Activated CD4-positive, alpha-beta T cell treated with anti-CD3 and anti-CD28 coated beads, Interleukin-2, Interleukin-4, amounts not matched to agents 100 ng/mL and 50 ng/mL, durations not matched to agents 16 hours and 8 hours (primary cell): ENCODE measurements at places on chromosomes 1 and 21.

DNA sequence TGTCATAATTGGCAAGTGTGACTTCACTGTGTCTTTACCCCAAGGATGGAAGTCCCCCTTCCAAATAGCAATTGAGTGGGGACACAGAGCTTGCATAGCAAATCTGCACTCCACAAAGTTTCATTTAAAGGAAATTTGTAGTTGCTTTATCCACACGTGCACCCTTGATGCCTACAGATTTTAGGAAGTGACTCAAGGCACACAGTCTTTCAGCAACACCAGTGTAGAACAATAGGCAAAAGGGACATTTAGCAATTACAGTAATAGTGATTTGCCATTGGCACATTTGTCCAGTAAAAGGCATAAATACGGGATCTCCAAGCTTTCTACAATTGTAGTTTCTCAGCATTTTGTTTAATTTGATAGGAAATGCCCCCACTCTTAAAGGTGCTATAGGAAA lies 43.4 kb upstream of the KAZN start:
- DNase-seq = no peak

DNA sequence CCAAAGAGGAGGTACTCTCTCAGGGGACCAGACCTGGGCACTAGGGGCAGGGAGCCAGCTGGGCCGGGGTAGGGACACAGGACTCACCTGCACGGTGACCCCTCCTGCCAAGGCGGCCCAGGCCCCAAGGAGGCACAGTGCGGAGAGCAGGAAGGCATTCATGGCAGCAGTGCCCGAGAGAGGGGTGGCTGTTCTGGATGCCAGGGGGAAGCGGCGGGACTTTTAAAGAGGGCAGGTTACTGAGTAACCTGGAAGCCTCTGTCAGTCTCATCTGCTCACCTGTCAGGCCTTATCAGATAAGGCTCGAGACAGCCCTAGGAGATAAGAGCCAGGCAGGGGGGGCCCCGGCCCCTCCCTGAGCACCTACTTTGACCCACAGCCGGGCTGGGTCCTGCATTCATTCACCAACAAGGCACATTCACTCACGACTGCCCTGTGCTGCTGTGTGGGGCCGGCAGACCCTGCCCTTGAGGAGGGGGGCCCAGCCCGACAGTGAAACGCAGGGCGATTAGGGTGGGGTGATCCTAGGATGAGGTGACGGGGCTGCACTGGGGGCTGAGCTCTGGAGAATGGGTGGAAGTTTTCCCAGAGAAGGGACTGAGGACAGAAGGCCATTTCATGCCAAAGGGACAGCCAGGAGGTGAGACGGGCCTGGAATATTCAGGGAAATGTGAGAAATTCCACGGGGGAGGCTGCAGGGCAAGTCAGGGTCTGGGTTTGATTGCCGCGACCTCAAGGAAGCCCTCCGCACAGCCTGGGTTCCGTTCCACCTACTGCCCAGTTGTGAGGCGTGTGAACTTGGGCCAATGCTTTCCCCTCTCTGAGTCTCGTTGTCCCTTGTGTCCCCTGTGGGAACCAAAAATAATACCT lies at the start of gene GUCA2A:
Gene GUCA2A (minus strand): TSS at position 195 of the 870 bp plus-strand sequence. CDS start 33 bp downstream, at position 162.
- no peak for DNase-seq

- DNase-seq = no peak
Observed at GRCh38 chr1:245375789-245376460, 221.1 kb downstream of the KIF26B start.

DNA sequence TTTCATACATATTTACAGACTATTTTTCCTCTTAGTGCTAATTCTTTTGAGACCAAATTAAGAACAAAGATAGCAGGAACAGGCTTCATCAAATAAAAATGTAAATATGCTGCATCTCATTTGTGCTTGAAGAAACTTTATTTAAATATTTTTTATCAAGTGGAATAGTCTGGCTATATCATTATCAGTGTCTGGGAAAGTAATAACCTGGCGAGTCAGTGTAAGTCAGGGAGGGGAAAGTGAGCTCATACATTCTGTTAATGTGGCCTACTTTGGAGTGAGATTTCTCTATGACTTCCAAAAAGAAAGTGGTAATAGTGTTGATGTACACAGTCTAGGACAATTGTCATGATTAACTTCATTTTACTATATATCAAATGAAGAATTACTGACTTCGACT lies 1045.1 kb downstream of the ADGRL2 start:
- DNase-seq = no peak

GRCh38 chr1:64246294-64246917 lies 43.0 kb downstream of the UBE2U start:
- peak; percentile 40 for DNase-seq

- DNase-seq = no peak
Observed at GRCh38 chr1:183304440-183305107, 113.6 kb downstream of the NMNAT2 start.

GRCh38 chr1:4657960-4658541 lies 3.6 kb downstream of the AJAP1 start:
- DNase-seq = no peak

GRCh38 chr1:185159966-185160365 lies 3.0 kb downstream of the SWT1 start:
- DNase-seq = no peak

DNA sequence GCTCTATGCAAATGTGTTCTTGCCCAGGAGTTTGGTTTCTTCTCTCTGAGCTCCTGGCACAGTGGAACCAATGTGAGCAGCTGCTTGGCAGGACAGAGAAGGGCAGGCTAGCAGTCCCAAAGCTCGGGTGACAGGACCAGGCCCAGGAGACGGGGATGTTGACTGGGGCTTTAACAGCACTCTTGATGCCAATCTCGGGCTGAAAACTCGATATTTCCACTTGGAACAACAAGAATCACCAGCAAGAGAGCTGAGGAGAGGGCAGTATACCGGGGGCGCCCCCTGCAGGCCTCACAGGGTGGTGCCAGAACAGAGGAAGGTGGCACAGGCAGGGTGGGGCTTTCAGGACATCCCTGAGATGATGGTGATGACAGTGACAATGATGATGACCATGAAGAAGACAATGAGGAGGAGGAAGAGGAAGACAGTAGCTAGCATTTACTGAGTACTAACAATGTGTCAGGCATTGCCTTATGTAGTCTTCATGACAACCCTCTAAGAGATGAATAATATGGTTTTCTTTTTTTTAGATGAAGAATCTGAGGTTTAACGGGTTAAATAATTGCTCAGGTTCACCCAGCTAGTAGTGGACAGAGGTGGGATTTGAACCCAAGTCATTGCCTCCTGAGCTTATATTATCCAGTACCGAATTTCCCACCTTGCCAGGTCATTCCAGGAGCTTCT lies 2.7 kb upstream of the KCNJ9 start:
- DNase-seq = peak; percentile 68

GRCh38 chr1:159851407-159851806 lies 11.1 kb downstream of the VSIG8 start:
- peak; percentile 10 for DNase-seq

- DNase-seq = no peak
Observed at GRCh38 chr1:14339288-14339687, 259.2 kb upstream of the KAZN start.

- no peak for DNase-seq
Observed at GRCh38 chr1:208465266-208465665, 221.1 kb upstream of the PLXNA2 start.

DNA sequence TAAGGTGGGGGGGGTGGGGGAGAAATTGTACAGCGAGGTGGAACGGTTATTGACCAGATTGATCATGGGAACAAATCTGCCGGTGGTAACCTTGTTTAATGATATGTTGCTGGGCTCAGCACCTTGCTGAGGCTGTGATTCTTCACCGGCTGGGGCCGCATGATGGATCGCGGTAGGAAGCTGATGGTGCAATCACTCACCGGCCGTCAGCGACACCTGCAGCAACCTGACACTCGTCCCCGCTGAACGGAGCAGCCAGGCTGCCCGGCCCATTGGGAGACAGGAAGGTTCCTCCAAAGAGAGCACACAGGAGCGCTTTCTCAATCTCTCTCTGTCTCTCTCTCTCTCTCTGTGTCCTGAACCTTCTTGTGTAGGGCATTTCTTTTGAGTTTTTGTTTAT lies 128.5 kb upstream of the RRP15 start:
- no peak for DNase-seq

DNA sequence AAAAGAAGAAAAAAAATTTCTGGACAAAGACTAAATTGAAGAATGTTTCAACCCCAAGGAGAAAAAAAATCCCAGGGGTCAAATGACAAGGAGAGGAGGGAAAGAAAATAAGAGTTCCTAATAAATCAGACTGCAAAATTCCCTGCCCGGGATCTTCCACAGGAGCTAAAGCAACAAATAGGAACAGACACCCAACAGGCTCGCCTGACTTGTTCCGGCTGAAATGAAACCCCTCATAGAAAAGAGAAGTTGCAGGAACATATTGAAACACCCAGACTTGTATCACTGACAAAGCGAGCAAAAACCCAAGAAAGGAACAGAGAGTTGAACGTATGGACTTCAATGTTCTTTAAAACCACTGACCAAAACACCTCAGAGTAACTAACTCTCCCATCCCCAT lies 123.0 kb downstream of the TIAM1 start:
- no peak for DNase-seq

DNA sequence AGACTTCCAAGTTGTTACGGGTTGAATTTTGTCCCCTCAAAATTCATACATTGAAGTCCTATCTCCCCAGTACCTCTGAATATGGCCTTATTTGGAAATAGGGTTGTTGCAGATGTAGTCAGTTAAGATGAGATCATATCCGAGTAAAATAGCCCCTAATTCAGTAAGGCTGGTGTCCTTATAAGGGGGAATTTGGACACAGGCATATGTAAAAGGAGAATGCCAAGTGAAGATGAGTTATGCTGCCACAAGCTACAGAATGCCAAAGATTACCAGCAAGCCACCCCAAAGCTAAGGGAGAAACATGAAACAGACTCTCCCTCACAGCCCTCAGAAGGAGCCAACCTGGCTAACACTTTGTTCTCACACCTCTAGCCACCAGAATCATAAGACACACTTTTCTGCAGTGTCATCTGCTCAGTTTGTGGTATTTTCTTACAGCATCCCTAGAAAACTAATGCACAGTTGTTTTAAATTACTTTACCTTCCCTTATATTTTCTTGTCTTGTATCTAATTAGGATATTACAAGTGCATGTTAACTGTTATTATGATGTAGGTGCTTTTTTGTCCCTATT lies 43.3 kb upstream of the PRDX6 start:
- DNase-seq = no peak

- peak; percentile 84 for DNase-seq
Observed at GRCh38 chr1:210340841-210341240, 12.1 kb downstream of the HHAT start.
